ENCODE measurements at places on chromosomes 1 and 21.

DNA sequence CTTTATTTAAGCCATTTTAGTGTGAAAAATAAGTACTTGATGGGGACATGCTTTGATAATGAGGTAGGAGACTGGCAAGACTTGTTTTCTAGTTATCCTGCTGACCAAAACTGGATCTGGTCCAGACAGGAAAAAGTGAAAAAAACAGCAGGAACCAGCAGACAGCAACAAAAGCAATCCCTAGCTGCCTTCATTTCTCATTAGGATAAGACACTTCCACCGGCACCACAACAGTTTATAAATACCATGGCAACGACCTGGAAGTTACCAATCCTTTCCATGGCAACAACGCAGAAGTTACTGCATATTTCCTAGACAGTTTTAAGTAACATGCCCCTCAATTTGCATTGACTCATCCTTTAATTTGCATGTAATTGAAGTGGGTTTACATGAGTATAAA, 993.8 kb upstream of the NCAM2 start:
- no peak overlapping the region for H3K4me3 ChIP-seq
- H3K36me3 ChIP-seq: no peaks in the 10 kb centered on the region

GRCh38 chr21:31873275-31873695, 465 bp downstream of the HUNK start:
- no peaks in the 10 kb centered on the region for H3K36me3 ChIP-seq
- H3K27me3 ChIP-seq: peaks cover 67% of the 10 kb centered on the region
- DNase-seq: no peak
- H3K4me3 ChIP-seq: peak overlapping the region; percentile 55
- H3K27ac ChIP-seq: no peak overlapping the region

DNA sequence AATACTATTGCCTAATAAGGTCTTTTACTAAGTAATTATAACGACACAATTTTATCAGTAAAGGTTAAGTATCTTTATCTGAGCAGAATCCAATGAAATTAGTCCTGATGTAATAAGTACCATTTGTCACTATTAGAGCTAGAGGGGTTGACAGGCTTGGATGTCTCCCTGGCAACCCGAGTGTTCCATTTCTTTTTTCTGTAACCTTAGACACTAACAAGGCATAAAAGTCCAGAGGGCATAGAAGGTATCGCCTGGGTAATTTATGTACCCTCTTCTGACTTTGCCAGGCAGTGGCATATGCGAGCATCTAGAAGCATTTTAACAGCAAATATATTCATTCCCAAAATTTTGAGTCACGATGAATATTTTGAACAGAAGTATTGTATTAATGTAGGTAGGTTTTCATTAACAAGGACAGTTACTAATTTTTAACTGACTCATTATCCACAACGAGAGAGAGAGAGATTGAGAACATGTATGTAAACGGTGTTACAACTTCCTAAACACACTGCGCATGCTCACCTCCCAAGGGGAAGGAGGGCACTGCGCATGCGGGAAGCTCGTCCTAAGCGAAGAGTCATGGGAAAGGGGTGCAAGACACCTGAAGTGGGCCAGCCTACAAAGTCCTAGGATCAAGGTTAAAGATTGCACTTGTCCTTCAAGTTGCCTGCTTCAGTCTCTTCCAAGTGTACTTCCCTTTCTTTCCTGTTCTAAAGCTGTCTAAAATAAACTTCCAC, 423.9 kb downstream of the DSCAM start:
- H3K36me3 ChIP-seq: no peaks in the 10 kb centered on the region
- H3K4me1 ChIP-seq: no peaks in the 10 kb centered on the region
- H3K4me3 ChIP-seq: no peak overlapping the region
- no peak overlapping the region for H3K27ac ChIP-seq
- H3K27me3 ChIP-seq: no peaks in the 10 kb centered on the region

DNA sequence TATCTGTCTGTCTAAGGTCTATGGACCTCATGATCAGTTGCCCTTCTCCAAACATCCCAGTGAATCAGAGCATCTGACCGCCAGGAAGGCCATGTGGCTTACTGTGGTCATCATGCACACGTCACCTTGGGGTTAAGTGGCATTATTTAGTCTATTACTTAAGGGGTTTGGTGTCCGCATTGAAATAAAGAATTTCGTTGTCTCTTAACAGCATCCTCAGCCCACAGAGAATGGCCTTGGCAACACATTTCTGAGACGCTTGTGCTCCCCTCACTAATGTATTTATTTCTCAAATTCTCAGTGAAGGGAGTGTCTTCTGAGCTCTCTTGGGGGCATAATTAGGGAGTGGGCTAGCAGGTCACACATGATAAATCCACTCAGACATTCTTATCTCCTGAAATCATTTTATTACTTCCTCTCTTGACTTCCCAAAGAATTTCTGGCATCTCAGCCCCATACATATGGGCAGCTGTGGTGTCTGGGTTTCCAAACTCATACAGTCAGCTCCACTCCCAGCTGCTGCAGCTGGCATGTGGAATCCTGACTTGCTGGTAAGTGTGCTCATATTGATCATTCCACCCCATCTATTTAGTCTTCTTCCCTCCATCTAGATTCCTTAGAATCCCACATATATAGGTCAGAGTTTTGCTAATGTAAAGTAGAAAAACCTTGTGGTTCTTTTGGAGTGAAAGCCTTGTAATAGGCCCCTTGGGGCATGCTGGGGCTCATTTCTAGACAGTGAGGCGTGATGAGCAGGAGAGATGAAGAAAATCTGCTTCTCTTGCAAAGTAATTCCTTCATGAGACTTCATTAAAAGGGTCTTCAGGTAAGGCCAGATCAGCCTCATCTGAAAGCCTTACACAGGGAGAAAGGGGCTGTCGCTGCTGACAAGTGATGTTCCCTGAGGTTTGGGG, 110.5 kb downstream of the HHAT start:
- no peak overlapping the region for H3K4me3 ChIP-seq
- H3K27me3 ChIP-seq: no peaks in the 10 kb centered on the region
- peaks cover 19% of the 10 kb centered on the region for H3K4me1 ChIP-seq
- H3K36me3 ChIP-seq: no peaks in the 10 kb centered on the region
- peak overlapping the region; percentile 15 for H3K27ac ChIP-seq

DNA sequence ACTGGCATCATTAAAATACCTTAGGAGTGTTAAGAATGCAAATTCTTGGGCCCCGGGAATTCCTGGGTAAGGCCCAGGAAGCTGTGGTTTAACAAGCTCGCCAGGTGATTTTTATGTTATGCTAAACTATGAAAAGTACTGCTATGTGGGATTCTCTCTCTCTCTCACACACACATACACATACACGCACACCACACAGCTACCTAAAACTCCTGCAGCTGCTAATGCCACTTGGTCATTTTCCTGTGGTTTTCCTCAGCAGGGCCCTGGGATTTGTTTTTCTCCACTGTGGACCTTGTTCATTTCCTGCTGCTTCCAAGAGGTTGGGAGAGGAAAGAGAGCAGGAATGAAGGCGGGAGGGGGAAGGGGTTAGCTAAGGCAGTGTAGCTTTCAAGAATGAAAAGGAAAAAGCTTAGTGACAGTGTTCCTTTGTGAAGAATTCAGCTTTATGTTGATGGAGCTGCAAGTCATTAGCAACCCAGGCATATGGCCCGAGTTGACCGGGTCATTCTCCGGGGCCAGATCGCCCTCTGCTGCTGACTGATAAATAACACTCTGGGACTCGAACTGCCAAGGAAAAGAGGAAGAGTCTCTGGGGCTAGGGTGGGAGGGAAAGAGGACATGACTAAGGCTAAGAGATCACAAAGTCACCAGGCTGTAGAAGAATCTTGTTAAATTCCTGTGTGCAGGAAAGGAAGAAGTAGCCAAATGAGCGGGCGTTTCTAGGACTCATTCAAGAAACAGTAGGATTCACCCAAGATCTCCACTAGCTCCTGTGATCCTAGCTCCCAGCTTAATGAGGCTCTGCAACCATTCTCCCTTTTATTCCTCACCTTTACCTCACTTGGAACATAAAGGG, 30.5 kb upstream of the LRIG2 start:
- peaks cover 26% of the 10 kb centered on the region for H3K4me1 ChIP-seq
- peak overlapping the region; percentile 57 for H3K27ac ChIP-seq
- no peak overlapping the region for H3K4me3 ChIP-seq

GRCh38 chr1:236117710-236118109, 24.6 kb upstream of the GPR137B start:
- H3K27ac ChIP-seq: no peak overlapping the region
- no peak overlapping the region for H3K4me3 ChIP-seq
- H3K36me3 ChIP-seq: no peaks in the 10 kb centered on the region
- no peaks in the 10 kb centered on the region for H3K27me3 ChIP-seq
- H3K4me1 ChIP-seq: peaks cover 5% of the 10 kb centered on the region

DNA sequence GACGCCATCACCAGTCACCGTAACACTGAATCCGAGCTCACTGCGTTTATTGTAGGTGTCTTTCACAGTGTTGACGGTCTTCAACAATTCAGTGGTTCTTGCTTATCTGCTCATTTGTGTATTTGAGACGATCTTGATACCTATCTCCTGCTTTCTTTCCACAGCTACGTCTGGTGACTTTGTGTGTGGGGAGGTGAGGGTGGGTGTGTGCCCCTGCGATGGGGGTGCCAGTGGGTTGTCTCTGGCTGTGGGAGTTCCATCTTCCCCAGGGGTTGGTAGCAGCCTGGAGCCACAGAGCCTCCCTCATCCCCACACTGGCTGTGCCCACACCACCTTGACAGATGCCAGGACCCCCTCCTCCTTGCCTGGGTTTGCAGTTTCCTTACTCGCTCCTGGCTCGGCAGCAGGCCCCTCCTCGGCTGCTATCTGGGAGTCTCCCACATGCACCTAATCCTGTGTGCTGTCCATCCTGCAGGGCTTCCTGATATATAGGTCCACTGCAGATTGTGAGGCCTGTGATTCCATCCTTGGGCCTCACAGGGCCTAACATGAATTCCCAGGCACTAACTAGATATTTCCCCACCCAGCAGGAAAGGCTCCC, 6.3 kb upstream of the PARP1 start:
- H3K27me3 ChIP-seq: peaks cover 2% of the 10 kb centered on the region
- no peak overlapping the region for H3K4me3 ChIP-seq
- H3K27ac ChIP-seq: no peak overlapping the region

Data from keratinocyte (primary cell).